ENCODE measurements at places on chromosomes 11 and 22.

DNA sequence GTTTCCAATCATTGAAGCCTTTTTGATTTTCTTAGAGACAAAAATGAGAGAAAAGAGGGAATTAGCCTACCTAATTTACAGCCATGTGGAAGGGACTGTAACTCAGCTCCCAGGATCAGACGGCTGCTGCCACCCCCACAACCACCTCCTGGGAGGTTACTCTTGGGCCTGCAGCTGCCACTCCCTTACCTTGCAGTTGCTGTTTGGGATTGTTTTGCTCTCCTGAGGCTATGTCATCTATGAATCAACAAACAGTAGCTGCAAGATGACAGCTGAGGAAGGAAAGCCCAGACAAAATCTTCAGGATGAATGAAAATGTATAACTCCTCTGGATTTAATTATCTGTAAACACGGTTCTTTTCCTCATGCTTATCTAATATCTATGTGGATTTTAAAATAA, 28.0 kb upstream of the ZC3H12C start:
- DNase-seq = no peak

- DNase-seq = no peak
Observed at GRCh38 chr11:106695506-106695905, 322.8 kb downstream of the GUCY1A2 start.

DNA sequence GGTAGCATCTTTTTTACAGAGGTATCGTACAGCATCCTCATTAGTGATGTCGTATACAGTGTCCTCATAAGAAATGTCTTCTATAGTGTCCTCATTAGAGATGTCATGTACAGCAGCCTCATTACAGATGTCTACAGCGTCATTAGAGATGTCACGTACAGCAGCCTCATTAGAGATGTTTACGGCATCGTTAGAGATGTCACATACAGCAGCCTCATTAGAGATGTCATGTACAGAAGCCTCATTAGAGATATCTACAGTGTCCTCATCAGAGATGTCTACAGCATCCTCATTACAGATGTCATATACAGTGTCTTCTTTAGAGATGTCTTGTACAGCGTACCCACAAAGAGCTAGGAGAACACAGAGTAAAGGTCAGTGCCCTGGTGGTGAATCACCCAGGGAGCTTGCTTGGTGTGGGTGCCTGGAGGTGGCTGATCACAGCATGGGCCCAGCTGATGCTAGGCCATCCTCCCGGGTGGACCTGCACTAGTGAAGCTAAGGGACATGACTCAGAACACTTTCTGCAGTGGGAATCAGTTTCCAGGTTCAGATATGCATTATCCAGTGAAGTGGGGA, 109.2 kb downstream of the IGLL1 start:
- DNase-seq = no peak

- DNase-seq = no peak
Observed at GRCh38 chr22:36741204-36741793, 34.6 kb downstream of the IFT27 start.

GRCh38 chr11:88282747-88283515, 54.6 kb downstream of the CTSC start:
- DNase-seq = no peak

- no peak for DNase-seq
Observed at GRCh38 chr11:93514712-93515111, 28.5 kb downstream of the SMCO4 start.

- DNase-seq = no peak
Observed at GRCh38 chr11:104320097-104320496, 156.2 kb upstream of the PDGFD start.

GRCh38 chr22:31492151-31492550, 2.5 kb upstream of the EIF4ENIF1 start:
- no peak for DNase-seq

DNA sequence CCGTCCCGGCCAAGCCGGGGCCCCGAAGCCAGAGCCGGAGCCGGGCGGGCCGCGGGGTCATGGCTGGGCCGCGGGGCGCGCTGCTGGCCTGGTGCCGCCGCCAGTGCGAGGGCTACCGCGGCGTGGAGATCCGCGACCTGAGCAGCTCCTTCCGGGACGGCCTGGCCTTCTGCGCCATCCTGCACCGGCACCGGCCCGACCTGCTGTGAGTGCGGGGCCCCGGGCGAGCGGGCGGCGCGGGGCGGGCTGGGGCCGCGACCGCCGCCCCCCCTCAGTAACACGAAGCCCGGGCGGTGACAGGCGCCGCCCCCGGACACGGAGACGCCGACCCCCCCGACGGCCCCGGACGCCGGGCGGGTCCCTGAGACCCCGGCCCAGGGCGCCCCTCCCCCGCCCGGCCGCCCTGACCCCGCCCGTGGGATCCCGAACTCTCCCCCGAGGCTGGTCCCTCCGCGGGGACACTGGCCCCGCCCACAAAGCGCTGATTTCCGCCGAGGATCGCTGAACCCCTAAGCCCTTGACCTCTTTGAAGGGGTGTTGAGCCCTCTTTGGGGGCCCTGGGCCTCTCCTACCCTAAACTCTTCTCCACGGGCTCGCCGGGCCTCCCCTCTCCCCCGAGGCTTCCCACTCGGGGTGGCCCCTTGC, 389 bp downstream of the MICALL1 start:
- DNase-seq = no peak

- DNase-seq = no peak
Observed at GRCh38 chr22:17897858-17898257, 123.6 kb upstream of the BID start.

- peak; percentile 28 for DNase-seq
Observed at GRCh38 chr11:47354913-47355282, 2.4 kb upstream of the MYBPC3 start.

- DNase-seq = no peak
Observed at GRCh38 chr11:21426931-21427330, 757.5 kb downstream of the NELL1 start.

GRCh38 chr11:117633186-117633754, 163.7 kb downstream of the DSCAML1 start:
- no peak for DNase-seq

- DNase-seq = no peak
Observed at GRCh38 chr11:95044010-95044409, 5.2 kb upstream of the KDM4F start.

DNA sequence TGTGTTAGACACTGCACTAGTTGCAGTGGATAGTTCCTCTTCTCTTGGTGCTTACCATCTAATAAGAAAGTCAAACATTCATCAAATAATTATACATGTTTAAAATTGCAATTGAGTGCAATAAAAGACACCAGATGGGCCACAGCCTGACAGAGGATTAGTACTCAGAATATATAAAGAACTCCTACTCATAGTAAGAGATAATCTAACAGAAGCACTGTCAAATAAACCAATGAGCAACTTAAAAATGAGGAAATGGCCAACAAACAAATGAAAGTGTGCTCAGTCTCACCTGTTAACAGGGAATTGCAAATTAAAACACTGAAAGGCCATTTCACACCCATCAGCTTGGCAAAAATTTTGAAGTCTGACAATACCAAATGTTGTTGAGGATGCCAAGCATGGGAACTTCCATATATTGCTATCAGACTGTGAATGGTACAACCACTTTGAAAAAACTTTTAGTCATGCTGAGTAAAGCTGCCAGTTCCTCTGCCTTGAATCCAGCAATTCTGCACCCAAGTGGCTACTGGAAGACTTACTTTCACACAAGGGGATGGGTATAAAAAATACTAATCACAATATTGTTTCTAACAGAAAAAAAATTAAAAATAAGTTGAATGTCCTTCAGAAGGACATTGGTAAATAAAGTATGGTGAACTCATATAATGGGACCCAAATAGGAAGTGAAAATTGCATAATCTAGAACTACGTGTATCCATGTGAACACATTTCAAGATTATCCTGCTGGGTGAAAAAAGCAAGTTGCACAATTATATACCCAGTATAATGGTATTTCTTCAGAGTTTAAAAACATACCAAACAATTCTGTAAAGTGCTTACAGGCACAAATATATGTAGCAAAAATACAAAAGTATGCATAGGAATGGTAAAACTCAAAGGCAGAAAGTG, 41.4 kb upstream of the CREB3L1 start:
- DNase-seq = no peak

GRCh38 chr11:76773921-76774361, 9.2 kb upstream of the TSKU start:
- no peak for DNase-seq

DNA sequence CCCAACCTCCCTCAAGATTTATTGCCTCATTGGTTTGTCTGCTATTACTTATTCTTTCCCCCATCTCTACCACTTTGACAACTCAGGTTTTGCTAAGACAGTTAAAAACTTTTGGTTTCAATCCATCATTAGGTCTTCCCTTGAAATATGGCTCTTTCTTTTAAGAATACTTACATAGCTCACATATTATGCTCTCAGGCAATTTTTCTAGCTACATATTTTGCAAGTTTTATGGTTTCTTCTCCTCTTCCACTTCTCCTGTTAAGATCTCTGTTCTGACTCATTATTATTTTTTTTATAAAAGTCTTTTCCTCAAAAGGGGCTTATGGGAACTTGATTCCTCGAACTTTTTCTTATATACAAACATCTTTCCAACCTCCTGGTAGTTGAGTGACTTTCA, 192.4 kb upstream of the MPPED2 start:
- no peak for DNase-seq

DNA sequence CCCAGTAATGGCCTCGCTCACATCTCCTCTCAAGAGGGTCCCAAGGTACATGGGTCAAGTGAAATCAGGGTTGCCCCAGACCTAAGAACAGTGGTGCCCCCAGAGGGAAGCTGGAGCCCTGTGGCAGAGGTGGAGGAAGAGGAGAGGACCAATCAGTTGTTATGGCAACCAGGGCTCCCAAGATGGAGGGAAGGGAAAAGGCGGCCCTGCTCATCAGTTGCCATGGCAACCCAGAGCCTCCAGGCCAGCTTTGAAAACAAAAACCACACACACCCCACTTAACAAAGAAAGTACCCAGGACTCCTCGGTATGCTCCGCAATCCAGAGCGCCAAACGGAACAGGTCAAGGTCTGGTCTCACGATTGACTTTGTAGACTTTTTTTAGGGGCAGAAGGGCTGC, 53.5 kb upstream of the SLC35C1 start:
- no peak for DNase-seq

GRCh38 chr11:122114976-122115375, 1.0 kb downstream of the BLID start:
- no peak for DNase-seq

DNA sequence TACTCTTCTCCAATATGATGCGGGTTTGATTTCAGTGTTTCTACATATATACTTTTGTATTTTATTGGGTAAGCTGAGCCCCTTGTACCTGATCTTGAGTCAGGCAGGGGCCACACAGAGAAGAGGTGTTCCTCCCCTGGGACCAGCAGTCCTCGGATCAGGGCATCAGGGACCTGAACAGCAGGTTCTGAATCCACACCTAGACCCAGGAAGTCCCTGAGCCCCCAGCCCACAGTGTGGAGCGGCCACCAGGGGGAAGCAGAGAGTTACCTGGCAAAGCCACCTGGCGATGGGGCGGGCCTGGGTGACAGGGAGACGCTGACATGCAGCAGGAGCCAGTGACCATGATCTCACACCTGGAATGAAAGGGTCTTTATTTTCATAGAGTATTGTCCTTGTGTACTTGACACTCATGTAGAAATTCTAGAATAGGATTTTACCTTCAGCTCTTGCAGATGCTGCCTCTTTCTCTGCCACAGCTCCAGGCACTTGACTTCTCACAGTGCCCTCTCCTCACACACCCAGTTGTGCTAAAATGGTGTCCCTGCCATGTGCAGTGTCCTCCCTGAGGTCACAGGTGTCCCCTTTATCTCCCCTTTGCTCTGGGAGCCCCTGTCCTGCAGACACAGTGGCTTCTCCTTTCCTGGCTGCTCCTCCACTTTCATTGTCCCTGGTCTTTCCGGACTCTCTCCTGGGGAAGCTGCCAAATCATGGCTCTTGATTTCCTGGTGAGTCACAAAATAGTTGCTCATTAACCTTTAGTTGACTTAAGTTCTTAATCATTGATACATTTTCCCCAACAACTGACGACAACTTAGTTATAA, 48.5 kb downstream of the GGTLC2 start:
- DNase-seq = no peak

GRCh38 chr11:75325713-75326438, 25.6 kb downstream of the ARRB1 start:
- DNase-seq = no peak

DNA sequence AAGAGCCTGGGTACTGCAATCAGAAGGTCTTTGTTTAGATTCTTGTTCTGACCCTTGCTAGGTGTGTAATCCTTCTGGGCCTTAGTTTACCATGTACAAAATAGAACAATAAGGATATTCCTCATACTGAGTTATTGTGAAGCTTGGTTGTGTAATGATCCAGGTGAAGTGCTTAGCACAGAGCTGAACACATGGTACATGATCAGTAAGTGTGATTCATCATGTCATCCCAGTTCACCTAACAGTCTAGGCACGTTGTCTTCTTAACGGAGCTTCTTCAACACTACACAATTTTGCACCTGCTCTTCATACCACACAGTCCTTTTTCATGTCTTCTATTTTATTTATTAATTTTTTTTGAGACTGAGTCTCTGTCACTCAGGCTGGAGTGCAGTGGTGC, 234.3 kb upstream of the TENM4 start:
- no peak for DNase-seq

- peak; percentile 61 for DNase-seq
Observed at GRCh38 chr22:29031227-29032011, 30.2 kb downstream of the C22orf31 start.

DNA sequence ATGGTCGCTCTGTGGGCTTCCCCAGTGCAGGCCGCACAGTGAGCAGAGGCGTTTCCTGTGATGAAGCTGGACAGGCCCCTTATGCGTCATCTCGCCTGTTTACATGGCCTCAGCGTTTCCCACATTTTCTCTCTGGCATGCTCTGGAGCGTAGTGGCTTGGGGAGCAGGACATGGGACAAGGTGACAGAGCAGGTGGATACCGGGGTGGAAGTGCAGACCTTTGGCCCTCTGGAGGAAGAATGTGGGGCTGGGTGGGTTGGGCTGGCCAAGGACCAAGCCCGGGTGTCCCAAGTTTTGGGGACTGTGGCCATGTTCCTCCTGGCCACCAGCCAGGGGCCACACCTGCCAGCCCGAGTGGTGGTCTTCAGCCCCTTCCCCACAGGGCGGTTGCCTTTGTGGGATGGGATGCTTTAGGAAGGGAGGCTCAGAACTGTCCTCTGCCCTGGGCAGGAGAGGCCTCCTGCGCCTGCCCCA, 446.6 kb downstream of the TBC1D22A start:
- DNase-seq = no peak

DNA sequence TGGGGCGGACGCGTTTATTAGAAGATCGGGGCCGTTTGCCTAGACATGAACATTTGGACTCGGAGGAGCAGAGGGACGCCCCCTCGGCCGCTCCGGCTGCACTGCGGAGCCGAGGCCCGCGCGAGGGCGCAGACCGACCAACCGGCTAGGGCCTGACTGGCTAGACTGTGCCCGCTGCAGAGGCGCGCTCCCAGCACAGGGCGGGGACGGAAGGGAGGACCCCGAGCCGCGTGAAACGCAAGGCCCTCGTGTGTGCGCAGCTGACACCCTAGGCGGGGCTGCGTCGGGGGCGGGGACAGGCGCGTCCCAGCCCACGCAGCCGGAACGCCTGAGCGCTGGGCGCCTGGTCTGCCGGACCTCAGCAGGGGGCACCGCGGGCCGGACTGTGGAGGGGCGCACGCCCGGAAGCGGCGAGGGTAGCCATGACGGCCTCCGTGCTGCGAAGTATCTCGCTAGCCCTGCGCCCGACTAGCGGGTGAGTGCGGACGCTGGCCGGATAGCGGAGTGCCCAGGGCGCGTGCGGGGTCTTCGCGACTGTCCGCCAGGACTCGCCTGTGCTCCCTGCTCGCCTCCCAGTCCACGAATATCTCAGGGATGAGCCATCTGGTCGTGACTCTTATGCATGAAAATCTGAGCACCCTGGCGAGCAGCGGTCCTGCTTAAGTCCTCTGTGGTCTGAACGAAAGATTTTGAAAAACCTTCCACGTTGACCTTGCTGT, at the start of gene MRPL40:
TSS of gene MRPL40 (plus strand) at position 413 of the 719 bp plus-strand sequence. CDS start at position 423, 10 bp downstream.
- DNase-seq = peak; percentile 96

- DNase-seq = no peak
Observed at GRCh38 chr11:105910095-105910715, 111.8 kb downstream of the MSANTD4 start.

Measured in hindlimb muscle (tissue), 1 donor.